ENCODE measurements at places on chromosomes 1 and 21.

DNA sequence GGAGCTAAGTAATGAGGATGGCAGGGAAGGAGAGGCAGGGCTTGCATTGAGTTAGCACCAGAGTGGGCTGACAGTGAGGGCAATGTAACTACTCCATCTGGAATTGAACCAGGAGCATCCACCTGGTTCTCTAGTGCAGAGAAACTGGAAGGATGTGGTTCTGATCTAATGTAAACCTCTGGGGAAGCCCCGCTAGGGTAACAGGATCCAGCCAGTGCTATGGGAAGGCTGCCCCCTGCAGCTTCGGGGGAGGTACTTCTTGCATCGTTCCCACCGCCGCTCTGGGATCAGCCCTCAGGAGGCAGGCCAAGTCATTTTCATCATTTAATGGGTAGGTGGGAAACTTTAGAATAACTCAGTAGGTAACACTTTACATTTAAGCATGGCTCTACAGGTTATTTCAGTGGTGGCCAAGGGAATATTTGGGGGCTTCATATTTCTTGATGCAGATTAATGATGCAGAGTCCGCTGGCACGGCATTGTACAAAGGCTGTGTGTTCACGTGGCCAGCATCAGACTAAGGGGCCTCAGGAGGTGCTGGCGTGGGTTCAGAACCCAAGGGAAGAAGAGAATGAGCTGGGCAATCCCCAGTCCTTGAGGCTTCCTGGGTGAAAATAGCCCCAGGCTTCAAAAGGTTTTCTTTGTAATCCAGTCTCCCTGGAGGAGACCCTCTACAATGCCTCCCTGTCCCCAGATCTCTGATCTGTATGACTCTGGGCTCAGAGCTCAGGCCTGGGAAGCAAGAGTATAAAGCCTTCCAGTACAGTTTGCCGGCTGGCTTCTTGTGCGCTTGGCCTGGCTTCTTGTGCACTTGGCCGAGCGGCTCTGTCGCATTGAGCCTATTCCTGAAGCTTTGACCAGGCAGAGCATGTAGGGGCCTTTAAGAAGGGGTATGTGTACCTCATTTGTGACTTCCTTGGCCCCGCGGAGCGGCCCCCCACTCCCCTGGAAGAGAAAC is 26.4 kb upstream of the KAZN start:
- no peak for DNase-seq

DNA sequence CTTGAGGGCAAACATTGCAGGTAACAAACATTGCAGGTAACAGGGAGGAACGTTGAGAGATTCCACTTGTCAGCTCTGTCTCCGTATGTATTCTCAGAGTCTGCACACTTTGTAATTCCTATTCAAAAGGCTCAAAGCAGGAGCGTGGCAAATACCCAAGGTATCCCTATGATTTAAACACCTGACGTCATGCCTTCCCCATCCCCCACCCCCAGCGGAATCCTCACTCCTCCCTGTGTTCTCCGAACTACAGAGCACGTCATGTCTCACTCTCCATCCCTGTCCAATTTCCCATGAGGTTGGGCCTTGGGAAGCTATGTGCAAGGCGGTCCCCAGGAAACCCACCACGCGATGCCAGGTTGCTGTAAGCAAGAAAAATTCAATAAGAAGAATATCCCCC is 2.8 kb upstream of the LRRC38 start:
- DNase-seq: no peak

DNA sequence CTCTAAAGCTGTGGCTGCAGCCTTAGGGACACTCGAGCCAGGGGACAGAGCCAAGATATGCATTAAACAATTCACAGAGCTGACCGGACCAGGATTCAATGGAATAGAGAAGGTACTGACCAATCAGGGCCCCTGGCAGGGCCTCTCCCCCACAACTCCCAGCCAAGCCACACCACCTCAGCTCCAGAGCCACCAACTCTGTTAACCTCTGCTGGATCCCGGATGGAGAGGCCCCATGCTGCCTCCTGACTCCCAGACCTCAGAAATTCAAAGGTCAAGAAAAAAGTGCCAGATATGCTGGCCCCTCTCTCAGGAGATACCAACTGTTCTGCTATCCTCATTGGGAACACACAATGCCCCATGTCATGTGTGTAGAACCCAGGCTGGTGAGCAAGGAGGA is 62.1 kb downstream of the CD46 start:
- no peak for DNase-seq

GRCh38 chr1:213389061-213389581 is 338.1 kb downstream of the RPS6KC1 start:
- DNase-seq: no peak

DNA sequence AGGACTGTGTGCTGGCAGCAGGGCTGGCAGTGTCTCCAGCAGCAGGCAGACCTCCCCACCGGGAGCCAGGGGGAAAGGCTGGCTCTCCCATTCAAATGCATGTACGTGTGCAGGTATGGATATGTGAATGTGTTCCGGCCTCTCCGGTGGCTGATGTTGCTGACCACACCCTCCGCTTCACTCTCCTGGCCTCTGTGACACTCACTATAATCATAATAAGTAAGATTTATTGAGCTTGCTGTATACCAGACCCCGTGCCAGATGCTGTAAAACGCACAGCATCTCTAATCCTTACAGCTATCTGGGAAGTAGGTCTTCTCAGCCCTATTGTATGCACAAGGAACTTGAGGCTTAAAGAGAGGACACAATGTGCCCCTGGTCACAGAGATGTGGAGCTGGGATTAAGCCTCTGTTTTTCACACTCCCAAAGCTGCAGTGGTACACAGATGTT is 20.5 kb upstream of the ARTN start:
- DNase-seq: no peak

- DNase-seq: no peak
These were observed 39.5 kb downstream of the RASAL2 start for GRCh38 chr1:178133239-178133989.

DNA sequence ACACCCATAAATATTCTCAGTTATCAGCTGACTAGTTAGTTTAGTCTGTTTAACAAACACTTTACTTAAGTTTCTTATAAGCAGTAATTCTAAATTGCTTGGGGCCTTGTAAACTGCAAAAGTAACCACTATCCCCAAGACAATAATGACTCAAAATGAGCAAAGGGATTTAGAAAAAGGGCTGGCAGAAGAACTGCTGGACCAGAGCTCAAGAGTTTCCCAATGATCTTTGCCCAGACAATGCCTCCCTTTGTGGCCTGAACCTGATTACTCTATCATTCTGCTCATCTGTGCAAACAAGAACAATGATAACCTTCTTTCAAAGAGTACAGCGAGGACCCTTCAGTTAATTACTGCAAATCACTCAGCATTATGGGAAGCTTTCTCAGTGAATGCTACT is 123.5 kb downstream of the TIAM1 start:
- DNase-seq: no peak

DNA sequence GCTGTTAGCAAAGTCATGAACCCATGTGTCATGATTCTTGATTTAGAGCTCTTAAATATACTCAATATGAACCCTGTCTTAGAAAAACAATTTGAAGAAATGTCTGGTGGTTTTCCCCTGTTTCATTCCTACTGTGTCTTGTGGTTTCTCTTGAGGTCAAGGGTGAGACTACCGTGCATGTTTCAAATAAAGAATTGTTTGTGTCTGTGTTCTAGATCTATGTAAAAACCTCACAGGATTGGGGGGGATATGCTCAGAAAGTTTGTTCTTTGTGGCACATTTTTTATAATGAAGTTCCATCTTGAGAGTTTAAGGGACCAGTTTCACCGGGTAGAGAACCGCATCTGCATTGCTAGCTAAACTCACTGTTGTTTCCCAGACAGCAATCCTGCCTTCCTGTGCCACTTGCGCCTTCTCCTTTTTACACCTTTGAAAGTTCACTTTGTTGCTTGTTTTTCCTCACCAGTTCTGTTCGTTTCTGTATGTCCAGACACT is 30.9 kb upstream of the CACYBP start:
- DNase-seq: no peak

DNA sequence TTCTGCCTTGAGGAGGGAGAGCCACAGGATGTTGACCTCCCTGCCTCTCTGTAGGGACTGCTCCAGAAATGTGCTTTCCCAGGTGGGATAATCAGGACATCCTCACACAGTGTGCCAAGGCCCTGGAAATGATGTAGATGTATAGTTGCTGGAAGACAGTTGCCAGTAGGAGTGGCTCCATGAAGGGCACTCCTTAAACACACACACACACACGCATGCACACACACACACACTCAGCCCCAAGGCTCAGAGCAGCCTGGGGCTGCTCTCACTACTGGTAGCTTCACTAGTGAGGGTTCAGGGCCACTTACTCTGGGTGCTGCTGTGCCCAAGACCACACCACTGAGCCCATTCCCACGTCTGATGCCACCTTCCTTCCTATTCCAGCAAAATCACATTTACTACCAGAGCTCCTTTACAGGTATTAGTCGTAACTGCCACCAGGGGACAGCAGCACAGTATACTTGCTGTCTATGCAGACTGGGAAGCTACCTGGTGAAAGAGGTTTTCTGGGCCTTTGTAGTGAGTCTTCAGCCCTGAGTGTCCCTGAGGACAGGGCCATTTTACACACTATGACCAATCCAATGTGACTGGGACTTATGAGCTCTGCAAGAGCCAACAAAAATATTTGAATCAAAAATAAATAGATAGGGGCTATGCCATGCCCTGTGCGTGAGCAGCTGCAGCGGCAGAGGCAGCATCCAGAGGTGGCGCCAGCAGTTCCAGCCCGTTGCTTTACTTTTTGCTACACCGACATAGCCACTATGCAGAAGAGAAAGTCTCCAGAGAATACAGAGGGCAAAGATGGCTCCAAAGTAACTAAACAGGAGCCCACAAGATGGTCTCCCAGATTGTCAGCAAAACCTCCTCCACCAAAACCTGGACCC is 15.0 kb downstream of the CRNN start:
- DNase-seq: no peak

GRCh38 chr1:100989306-100990077 is 36.1 kb downstream of the DPH5 start:
- DNase-seq: no peak

GRCh38 chr1:98653123-98653522 is 8.4 kb upstream of the SNX7 start:
- no peak for DNase-seq
